ENCODE measurements at places on chromosomes 12 and 14. TPM values are rescaled to one million over a fixed set of nuclear protein-coding genes. Genes with fewer than 3 reads are reported as not detected.

DNA sequence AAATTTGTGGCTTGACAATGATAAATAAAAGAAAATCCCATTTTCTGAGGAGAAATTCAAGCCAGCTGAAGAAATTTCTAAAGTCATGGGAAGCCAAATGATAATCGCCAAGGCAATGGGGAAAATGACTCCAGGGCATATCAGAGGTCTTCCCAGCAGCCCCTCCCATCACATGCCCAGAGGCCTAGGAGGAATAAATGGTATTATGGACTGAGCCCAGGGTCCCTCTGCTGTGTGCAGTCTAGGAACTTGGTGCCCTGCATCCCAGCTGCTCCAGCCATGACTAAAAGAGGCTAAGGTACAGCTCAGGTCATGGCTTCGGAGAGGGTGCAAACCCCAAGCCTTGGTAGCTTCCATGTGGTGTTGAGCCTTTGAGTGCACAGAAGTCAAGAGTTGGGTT lies 4.4 kb downstream of the CLEC12A start:
- DNase-seq: no peak

The MYBPC1 gene
- 0.66 TPM for total RNA-seq

DNA sequence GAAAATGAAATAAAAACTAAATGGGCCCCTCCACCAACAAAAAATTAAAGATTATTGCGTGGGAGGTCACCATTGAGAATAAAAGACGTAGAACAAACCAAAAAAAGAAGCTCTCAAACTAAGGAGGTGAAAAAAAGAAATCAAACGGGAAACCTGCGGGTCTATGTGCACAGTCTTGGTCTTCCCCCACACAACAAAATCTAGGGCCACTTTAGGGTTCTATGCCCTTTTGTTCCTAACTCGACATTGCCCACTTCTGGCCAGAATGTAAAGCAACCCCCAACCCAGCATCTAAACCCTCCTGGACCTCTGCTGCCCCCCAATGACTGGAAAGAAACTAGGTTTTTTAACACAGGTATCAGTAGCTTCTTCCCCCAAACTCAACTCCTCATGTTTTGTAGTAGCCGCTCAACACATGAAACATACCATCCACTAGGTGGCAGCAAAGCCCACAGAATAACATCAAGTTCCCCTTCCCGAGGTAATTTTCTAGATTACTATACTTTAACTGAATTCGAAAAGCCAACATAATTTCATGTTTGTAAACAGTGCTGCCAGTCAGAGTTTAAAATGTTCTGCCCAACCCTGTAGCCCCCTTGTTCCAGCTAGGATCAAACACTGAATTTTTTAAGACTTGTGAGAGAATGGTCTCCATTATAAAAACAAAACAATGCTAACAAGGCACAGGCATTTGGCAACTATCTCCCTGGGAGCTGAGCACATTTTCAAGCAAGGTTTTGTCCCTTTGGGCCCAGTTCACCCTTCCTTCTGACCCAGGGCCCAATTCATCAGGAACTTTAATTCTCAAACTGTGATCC lies 18.7 kb downstream of the DAD1 start:
- peak; percentile 83 for DNase-seq

The SRGAP1 gene
- total RNA-seq: 14.8 TPM

DNA sequence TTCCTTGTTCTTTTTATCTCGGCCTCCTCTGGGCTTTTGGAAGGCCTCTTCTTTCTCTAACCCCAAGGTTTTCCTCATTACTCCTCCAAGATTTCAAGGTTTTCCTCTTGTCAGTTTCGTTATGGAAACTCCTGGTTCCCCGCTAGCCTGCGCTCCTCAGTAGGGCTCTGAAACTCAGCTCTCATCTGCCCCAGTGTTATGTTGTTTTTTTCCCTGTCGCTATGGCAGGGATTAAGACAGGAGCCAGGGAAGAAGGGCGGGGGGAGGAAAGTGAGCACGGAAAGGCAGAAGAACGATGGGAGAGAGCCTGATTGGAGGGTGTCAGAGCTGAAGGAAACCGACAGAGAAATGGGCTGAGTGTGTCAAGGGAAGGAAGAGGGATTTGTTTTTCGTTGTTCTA lies 26.5 kb upstream of the JDP2 start:
- DNase-seq: no peak

Measured in body of pancreas (tissue), 4 donors.